ENCODE measurements at places on chromosomes 6 and 20.
A peak's percentile ranks its signal among the peaks of the same experiment; 100 is the strongest.

GRCh38 chr6:33207552-33208090 lies 679 bp upstream of the RING1 start:
- no peak for DNase-seq

GRCh38 chr6:1906609-1907008 lies 296.9 kb downstream of the FOXC1 start:
- DNase-seq, result no peak

GRCh38 chr6:125549202-125549884 lies 200.1 kb upstream of the HEY2 start:
- DNase-seq, result no peak

GRCh38 chr20:38827770-38828281 lies 22.3 kb downstream of the PPP1R16B start:
- no peak for DNase-seq

- no peak for DNase-seq
Observed at GRCh38 chr6:88295663-88296062, 129.5 kb upstream of the CNR1 start.

- no peak for DNase-seq
Observed at GRCh38 chr20:20338133-20338730, 29.7 kb upstream of the INSM1 start.

DNA sequence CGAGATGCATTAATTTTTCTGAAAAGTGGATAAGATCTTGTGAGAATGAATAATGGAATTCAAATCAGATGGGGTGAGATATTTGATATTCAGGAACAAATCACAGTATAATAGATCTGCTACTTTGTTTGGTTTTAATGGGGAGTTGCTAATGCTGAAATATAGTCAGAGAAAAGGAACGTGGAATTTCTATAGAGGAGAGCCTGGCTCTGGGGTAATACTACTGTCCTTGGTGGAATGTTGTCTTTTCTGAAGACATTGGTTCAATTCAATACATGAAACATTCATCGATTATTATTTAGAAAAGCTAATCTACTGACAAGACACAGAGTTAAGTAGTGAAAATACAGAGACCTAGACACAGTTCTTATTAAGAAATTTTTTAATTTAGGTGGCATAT lies 108.6 kb downstream of the ESR1 start:
- DNase-seq, result no peak

DNA sequence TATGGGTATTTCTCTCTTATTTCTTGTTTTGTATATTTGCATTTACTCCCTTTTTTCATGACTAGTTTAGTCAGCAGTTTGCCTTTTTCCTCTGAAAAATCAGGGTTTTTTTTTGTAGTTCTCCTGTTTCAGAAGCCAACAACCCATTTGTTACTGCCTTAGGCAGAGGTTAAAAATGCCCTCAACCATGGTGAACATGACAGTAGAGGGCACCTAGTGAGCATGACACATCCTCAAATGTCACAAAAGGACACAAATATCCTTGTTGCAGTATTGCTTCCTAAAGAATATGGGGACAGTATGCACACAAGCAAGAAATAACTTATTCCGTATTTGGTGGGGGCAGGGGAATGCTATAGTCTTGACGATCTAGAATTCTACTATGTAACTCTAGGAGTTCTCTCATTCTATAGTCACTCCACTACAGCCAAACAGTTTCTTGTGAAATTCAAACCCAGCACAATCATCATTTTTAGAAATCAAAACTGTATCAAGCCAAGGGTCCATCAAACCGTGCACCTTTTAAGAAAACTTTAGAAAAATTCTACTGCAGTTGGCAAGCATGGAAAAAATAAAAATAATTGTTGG lies 47.0 kb downstream of the GOPC start:
- no peak for DNase-seq

GRCh38 chr6:107330168-107330567 lies 129.2 kb downstream of the PDSS2 start:
- no peak for DNase-seq

GRCh38 chr6:83844170-83844569 lies 9.0 kb upstream of the RIPPLY2 start:
- no peak for DNase-seq

- no peak for DNase-seq
Observed at GRCh38 chr20:41657655-41658054, 39.5 kb upstream of the CHD6 start.

DNA sequence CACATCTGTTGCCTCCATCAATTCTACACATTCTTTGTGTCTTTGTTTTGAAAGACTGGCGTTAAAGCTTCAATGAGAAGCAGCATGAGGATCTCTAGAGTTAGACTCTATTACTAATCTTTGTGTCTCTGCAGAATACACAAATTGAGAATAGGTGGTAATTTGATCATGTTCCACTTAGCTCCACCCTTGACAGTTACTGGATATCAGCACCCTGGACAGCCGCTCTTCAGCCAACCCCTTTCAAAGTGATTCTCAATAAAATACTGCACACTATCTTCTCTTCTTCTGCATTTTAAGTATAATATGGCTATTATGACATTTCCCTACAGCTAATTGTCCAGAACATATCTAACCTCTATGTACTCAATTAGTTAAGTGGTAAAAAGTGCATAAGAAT lies 54.3 kb upstream of the CNR1 start:
- no peak for DNase-seq

GRCh38 chr20:46416421-46416820 lies 10.0 kb upstream of the ELMO2 start:
- DNase-seq, result no peak

GRCh38 chr6:34142061-34142998 lies 3.6 kb downstream of the GRM4 start:
- no peak for DNase-seq

DNA sequence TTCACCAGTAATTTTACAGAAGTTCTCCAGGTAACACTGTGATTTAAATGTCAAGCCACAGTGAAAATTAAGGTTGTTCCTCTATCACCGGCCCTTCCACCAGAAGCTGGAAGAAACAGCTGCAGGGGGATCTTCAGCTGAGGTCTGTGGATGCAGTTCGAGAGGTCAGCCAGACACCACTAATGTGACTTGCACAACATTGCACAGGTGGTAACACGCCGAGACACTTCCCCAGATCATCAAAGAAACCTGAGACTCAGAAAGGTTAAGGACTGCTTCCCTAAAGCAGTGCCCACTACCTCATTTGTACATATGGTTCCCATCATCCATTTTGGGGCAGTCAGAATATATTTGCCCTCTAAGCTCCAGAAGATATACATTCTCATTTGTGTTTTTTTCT lies 8.1 kb upstream of the SERPINB9 start:
- DNase-seq, result no peak

GRCh38 chr20:20448881-20449280 lies 81.0 kb downstream of the INSM1 start:
- DNase-seq, result no peak

DNA sequence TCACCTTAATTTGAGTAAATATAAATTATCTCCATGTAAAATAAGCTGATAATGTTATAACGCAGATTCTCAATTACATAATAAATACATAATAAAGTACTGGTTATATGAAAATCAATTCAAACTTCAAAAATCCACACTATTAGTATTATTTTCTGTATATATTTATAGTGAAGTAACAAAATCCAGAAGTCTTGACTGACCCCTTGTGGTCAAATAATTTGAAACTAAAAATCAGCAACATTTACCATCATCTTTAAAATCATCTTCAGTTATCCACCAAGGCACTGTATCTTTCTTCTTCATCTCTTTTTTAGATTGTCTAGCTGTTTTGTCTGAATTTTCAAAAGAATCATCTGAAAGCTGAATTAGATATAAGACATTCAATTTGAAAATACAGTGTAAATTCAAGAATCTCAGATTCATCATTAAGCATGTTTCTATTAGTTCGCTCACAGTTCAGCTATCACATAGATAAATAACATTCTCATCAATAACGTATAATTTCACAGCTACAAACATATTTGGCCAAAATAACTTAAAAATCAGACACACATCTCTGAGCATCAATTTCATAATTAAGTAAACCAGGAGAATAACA lies 6.5 kb downstream of the CEP162 start:
- no peak for DNase-seq

DNA sequence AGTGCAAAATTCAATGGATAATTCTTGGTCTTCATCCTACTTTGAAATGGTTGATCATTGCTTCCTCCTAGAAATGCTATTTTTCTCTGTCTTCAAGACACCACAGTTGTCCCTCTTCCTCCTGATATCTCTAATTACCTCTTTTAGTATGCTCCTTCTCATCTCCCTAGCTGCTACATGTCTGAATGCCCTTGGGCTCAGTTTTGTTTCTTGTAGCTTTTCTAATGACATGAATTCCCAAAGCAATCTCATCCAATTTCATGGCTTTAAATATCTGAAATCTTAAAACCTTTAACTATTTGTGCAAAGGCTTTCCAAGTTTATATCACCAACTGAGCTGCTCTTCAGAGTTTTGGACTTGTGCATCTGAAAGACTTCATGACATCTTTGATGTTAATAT lies 120.2 kb upstream of the RGS17 start:
- no peak for DNase-seq

- no peak for DNase-seq
Observed at GRCh38 chr6:4848382-4849068, 72.3 kb downstream of the CDYL start.

DNA sequence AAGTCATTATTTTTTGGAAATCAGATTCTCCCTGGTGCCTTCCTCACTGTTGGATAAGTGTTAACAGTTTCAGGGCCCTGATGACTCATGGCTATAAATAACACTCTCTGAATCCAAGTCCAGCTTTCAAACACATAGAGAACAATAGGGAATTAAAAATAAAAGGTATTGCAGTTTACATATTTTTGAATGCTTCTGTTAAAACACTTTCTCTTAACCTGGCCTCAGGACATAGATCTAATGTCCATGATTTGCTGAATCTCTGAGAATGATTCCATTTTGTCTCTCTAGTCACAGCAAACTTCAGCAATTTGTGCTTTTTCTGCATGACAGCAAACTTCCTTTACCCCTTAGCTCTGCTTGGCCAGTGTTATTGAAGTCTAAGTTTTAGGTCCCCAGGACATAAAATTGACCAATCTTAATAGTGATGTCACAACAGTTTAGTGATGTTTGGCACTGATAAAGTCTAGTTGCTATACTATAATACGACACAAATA lies 1192.4 kb upstream of the CITED2 start:
- DNase-seq, result no peak

DNA sequence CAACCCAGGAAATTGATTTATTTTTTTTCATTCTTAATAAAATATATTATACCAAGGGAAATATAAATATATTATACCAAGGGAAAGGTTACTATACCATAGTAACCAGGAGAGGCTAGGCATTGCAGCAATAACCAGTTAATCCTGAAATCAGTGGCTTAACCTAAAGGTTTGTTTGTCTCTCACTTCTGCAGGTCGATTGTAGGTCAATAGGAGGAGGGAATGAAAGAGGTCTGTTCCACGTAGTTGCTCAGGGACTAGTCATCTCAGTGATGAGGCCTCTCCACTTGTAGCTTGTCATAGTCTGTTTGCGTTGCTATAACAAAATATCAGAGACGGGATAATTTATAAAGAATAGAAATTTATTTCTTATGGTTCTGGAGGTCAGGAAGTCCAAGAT lies 168.0 kb downstream of the GJA1 start:
- no peak for DNase-seq

DNA sequence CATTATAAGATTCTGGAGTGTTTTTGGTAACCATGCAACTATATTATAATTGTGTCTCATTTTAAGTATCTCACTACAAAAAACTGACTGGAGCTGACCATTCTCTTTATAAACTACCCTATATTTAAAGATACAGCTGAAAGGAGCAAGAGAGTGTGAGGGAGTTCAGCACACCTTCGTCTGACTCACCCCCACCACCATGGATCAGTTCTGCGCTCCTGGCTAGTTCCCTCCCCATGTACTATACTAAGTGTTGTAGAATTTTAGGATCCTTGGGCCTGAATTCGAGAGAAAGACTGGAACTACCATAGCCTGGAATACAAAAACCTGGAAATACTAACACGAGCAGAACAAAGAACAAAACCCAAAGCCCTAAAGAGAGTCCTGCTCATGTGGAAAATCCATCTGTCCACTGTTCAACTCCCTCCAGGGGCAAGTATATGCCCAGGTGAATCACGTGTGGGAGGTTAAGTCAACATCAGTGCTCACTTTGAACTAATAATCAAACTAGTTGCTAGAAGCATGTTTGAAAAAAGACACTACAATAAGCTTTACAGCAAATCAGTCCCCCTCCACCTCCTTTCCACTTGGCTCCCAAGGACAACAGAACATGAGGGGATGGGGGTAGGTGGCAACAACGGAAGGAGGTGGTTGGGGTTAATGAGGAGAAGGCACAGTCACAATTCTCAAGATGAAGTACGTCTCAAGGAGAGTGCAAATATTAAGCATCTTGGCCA lies 46.8 kb downstream of the ELOVL5 start:
- no peak for DNase-seq

- no peak for DNase-seq
Observed at GRCh38 chr20:50491168-50491567, 19.0 kb upstream of the PTPN1 start.

DNA sequence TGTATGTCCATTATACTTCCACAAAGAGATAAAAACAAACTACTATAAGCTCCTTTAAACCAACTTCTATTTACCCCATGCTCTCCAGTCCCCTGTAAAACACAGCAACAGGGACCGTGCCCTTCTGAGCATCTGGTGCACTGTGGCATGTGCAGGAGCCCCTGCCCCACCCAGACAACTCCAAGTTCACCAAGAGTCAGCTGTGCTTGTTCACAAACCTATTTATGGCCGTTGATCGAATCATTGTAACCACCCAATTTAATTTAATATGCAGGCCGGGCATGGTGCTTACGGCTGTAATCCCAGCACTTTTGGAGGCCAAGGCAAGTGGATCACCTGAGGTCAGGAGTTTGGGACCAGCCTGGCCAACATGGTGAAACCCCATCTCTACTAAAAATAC lies 13.7 kb upstream of the BLCAP start:
- no peak for DNase-seq

GRCh38 chr20:56200456-56200855 lies 48.1 kb upstream of the MC3R start:
- DNase-seq, result no peak

- peak; percentile 25 for DNase-seq
Observed at GRCh38 chr6:75418233-75418632, 75.4 kb downstream of the FILIP1 start.

- no peak for DNase-seq
Observed at GRCh38 chr6:88843040-88843439, 120.4 kb downstream of the RNGTT start.

DNA sequence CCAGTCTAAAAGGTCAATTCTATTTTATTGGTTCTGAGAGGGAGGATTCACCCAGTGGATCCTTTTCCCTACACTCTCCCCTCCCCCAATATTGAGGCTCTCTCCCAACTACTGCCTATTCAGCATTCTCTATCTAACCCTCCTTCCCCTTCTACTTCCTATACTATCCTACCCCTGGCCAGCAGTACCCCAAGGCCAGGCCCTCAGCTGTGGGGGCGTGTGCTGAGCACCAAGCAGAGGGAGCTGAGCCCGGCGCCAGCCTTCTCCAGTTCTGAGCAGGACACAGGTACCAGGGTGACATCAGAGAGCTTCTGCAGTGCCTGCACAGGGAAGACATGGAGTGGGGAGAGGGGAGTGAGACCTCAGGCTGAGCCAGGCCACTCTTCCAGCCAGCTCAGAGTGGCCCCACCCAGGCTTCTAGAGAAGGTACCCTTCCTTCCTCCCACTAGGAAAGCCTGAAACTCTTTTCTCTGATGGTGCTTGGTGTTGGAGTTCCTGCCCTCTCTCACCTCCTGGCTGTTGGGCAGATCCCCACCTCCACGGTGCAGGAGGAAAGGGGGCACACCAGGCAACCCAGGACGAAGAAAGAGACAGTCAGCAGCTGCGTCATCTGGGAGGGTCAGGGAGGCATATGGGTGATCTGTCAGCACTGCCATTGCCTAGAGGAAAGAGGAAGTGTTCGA lies 1.9 kb downstream of the DDAH2 start:
- DNase-seq, result no peak

All from NCI-H1417 treated with DMSO at 0.1 percent for 48 hours (cell line).